Ascending aorta (tissue), 2 donors: ENCODE measurements at places on chromosomes 16 and 17. TPM values are rescaled to one million over a fixed set of nuclear protein-coding genes. Genes with fewer than 3 reads are reported as not detected.

Gene ARHGDIG
- total RNA-seq = not detected

Gene MYO15B
- 285 TPM for total RNA-seq

Gene CUEDC1
- total RNA-seq = 76.1 TPM

Gene ENDOV
- 18.0 TPM for total RNA-seq

Gene ATP2A1
- not detected for total RNA-seq

DNA sequence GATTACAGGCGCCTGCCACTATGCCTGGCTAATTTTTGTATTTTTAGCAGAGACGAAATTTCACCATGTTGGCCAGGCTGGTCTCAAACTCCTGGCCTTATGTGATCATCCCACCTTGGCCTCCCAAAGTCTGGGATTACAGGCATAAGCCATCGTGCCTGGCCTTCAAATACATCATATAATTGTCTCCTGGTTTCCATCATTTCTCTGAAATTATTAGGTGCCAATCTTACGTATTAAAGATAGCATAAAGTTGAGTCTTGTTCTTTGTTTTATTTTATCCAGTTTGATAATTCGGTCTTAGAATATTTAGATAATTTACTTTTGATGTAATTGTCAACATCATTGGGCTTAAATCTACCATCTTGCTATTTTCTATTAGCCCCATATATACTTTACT lies 32.8 kb upstream of the TMEM92 start:
- H3K4me1 ChIP-seq = peaks cover 14% of the 10 kb centered on the region
- no peak overlapping the region for H3K27ac ChIP-seq
- no peak overlapping the region for H3K4me3 ChIP-seq
- DNase-seq = no peak
- H3K36me3 ChIP-seq = no peaks in the 10 kb centered on the region
- no peaks in the 10 kb centered on the region for H3K27me3 ChIP-seq

- H3K4me1 ChIP-seq = no peaks in the 10 kb centered on the region
- H3K27ac ChIP-seq = no peak overlapping the region
- no peaks in the 10 kb centered on the region for H3K27me3 ChIP-seq
- no peak overlapping the region for H3K4me3 ChIP-seq
These were observed 69.4 kb upstream of the SMIM36 start for GRCh38 chr17:55580596-55581133.
